ENCODE measurements at places on chromosomes 2 and 18.

DNA sequence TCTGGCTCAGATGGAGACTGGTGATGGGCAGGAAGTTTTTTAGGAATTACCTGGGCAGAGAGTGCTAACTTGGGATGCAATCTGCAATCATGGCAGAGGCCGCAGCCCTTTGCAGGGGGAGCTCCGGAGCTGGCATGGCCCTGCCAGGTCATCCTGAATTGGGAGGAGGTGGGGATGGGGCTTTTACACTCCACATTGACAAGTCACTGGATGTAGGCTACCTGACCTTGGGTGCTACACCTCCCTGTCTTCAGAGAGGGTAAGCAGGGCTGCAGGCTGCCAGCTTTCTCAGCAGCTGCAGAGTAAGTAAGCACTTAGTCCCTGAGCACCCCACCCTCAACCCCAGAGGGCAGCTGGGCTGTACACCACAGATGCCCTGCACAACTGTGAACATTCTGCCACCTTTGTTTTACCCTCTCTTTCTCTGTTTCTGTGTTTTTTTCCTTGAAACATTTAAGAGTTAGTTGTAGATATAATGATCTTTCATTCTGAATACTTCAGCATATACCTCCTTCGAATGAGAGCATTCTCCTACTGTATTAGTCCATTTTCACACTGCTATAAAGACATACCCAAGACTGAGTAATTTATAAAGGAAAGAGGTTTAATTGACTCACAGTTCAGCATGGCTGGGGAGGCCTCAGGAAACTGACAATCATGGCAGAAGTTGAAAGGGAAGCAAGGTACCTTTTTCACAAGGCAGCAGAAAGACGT lies 6.8 kb upstream of the HS1BP3 start:
- no peak for DNase-seq

DNA sequence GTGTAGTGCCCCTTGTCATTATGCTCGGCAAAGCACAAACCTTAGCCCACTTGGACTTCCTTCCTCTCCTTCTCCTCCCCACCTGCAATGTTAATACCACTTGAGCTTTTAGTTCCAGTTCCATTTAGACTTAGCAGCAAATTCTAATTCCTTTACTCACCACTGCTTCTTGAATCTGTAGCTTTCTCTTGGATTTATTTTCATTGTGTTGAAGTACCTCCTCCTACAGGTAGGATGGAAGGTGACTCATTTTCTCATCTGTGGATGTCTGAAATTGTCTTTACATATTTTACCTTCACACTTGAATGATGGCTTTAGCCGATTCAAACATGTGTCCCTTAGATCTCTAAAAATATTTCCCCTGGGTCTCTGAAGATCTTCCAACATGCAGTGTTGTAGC lies 32.8 kb upstream of the BIN1 start:
- no peak for DNase-seq

GRCh38 chr18:37289423-37289822 lies 276.2 kb downstream of the CELF4 start:
- no peak for DNase-seq

DNA sequence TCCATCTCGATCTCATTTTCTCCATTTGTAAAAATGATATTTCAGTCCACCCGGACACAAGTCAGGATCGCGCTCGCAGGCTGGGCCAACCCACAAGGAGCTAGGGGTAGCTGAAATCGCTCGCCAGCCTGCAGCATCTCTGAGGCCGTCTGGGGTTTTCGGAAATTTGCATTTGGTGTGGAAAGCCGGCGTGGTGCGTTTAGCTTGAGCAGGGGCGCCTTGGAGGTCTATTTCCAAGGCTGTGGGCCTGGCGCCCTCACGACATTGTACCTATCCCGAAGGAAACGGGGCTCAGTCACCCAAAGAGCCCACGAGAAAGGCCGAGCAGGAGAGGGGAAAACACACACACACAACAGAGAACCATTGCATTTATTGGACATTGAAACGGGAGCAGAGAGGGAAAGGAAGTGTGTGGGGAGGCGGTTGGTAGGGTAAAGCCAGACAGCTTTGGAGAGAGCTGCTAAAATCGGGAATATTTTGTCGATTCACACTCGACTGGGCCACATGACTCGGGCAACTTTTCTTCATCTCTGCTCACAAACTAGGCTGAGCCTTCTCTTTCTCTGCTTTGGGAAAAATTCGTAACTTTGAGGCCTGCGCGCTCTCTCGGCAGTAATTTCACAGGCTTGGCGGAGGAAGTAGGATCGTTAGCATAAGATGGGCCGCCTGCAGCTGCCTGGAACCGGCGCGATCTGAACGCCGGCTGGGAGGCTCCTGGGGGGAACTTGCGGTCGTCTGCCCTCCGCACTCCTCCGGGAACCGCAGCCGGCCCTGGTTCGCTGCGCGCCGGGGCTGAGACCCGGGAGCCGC lies 1.1 kb upstream of the HOXD8 start:
- no peak for DNase-seq

GRCh38 chr2:200467806-200468681 lies 41.8 kb downstream of the KCTD18 start:
- DNase-seq: no peak

DNA sequence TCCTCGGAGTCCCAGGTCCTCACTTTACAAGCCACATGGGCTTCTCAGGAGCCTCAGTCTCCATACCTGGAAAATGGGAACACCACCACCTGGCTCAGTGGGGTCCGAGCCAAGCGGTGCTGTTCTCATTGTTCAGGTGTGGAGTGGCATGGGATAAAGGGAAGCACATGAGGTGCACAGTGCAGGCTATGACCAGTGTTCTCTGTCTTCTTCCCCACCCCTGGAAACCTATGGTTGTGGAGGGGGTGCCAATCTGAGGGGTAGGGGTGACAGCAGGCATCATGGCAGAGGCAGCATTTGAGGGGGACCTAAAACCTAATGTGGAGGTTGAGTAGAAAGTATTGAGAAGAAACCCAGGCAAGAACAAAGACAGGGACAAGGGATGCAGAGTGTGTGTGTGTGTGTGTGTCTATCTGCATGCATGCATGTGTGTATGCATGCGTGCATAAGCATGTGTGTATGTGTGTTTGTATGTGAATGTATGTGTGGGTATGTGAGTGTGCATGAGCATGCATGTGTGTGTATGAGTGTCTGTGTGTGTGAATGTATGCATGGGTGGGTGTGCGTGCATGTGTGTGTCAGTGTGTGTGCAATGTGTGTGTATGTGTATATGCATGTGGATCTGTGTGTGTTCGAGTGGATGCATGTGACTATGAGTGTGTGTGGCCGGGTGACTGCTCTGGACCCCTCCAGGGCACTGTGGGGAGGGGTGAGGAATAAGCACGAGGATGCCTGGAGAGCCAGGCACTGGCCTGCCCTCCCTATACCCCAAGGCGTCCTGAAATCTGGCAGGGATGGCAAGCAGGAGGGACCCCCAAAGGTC lies 4.0 kb downstream of the KIF1A start:
- no peak for DNase-seq

DNA sequence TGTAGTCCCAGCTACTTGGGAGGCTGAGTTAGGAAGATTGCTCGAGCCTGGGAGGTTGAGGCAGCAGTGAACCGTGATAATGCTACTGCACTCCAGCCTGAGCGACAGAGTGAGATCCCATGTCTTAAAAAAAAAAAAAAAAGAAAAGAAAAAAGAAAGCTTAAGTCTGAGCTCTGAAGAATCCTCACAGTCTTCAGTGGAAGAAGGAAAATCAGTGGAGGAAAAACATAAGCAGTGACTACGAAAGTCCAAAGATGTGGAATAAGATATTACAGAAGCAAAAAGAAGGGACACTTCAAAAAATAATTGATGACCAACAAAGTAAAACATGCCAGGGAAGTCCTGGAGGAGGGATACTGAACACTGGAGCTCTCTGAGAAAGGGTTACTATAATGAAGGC lies 2.8 kb upstream of the PCGF1 start:
- DNase-seq: no peak

DNA sequence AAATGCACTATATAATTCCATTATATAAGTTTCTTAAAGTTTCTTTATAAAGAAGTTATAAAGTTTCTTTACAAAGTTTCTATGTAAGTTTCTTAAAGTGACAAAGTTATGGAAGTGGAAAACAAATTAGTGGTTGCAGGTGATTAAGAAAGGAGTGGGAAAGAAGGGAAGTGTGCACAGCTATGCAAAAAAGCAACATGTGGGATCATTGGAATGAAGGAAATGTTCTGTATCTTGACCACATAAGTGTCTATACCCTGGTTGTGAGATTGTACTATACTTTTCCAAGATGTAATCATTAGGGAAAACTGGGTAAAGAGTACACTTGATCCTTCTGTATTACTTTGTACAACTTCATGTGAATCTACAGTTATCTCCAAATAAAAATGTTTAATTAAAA lies 1541.1 kb downstream of the LRP1B start:
- no peak for DNase-seq

DNA sequence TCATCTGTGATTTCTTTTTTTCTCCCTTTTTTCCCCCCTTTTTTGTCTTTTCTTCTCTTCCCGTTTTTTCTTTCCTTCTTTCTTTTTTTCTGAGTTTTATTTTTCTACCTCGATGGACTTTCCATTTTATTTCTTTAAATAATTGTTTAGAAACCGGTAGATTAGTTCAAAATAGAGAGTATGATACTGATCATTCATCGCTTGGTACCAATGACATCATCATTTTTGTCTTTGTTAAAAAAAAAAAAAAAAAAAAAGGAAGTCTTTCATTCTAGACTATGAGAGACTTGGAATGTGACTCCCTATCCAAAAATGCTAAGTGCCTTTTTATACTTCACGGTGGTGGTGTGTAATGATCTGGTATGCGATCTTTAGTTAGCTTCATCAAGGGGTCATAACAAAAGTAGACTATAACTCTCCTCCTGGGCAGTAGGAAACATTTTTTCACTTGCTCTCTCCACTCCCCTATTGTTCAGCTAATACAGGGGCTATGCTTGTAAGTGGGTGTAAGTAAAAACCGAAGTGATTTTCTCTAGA lies 1517.5 kb upstream of the ZEB2 start:
- DNase-seq: no peak

GRCh38 chr18:62085756-62086155 lies 101.1 kb downstream of the PIGN start:
- DNase-seq: no peak

DNA sequence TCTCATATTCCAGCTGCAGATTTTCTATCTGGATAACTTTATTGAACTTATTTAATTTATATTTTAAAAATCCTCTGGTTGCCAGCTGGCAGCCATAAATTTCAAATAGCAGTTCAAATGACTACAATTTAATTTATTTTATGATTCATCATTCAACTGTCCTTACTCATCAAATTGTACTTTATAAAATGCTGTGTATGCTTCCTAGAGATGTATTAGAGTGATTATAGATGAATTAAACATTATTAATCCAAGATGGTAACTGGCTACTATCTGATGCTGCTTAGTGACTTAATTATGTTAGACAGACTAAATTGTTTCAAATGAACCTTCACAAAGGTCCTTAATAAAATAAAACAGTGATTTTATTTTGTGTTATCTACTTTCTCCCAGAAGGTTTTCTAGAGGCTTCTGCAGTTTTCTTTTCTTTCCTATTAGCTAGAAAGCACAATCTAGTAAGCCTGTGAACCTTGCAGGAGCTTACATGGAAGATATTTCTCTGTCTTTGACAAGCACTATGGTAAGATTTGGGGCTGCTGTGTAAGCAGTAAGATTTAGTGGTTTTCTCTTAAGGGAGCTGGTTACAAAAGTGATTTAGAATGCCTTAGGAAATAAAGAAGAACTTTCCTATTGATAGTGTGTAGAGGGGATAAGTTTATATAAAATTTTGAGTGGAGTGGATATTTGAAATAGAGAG lies 322.3 kb downstream of the FSIP2 start:
- no peak for DNase-seq

DNA sequence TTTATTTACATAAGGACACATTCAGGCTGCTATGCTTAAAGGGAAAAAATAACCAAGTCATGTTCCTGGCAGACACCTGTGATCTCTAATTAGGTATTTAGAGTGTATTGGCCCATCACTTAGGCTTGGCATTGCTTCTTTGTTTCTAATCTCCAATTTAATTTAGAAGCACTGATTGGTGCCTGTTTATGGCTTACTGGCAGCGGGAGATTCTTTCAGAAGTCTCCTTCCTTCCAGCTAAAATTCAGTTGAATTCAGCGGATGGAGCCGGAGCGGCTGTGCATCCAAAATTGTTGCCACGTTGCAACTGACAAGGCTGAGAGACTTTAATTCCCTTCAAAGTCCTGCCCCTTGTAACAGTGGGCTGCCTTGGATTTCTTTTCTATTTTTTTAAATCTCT lies 66.5 kb downstream of the VWA3B start:
- DNase-seq: no peak
